ENCODE measurements at places on chromosomes 7 and 10.

GRCh38 chr7:1523208-1523607 is 7.3 kb upstream of the MAFK start:
- no peak for DNase-seq

- DNase-seq = no peak
Observed at GRCh38 chr10:123391275-123392028, 237.2 kb downstream of the BUB3 start.

DNA sequence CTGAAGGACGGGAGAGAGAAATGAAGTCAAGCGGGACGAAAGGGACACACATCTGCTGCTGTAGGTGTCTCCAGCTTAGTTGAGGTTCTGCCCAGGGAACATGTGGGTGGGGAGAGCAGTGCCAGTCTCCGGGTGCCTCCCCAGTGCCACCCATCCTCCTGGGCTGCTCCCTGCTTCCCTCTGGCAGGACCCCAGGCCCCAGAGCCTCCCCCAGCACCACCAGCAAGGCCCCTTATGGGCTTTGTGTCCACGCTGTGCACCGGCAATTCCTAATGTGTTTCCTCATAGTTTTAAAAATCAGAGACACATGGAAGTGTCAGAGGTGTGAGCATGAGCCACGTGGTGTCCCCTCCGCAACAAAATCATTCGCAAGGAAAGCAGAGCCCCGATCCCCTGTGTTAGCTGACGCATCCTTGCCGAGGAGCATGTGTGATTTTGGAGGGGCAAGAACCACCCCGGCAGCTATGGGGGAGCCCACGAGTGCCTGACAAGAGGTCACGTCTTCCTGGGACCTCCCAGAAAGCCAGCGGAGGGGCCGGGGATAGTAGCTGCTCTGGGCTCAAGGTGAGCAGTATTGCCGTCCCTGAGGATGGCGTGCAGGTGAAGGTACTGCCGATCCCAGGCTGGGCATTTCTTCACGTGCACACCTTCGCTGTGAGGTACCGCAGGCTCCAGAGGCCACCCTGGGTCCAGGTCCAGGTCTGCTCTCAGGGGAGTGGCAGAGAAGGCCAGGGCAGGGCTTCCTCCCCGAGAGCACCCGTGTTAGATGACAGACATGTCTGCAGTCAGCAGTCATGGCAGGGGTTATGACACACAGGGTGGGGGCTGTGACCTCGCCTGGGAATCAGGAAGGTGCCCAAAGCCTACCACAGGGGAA is 448.2 kb upstream of the FOXK1 start:
- no peak for DNase-seq

DNA sequence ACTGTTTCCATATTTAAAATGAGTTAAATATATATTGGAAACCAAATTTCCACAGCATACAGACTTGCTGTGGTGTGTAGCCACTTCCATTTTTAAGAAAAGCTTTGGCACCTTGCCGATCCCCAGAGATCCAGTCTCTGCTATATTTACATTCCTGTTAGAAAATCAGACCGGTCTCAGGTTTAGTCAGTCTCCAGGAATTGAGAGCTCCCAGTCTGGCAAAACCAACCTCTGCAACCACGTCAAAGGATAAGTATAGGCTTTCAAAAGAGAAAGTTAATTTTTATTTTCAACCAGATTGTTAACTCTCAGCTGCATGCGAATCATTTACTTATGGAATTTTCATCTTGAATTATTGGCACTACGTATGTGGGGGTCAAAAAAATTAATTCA is 28.2 kb downstream of the PUS7 start:
- peak; percentile 71 for DNase-seq

GRCh38 chr7:131302876-131303707 is 24.6 kb upstream of the MKLN1 start:
- peak; percentile 55 for DNase-seq

DNA sequence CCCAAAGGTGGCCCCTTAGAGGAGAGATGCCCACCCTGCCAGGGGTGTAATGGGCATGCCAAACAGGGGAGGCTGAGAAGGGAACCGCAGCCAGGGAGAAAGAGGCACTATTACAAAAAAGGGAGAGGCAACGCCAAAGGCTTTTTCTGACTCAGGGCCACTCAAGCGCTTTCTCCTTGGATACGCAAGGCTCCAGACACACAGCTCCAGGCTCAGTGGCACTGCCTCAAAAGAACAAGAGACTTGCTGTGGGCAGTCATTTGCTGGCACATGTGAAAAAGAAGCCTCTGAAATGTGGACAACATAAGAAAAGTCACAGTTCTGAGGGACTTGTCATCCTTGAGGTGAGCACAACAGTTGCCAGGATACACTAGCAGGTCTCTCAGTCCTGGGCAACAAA is 128.4 kb downstream of the DGKI start:
- no peak for DNase-seq

GRCh38 chr7:136677471-136678365 is 190.7 kb upstream of the CHRM2 start:
- peak; percentile 58 for DNase-seq

DNA sequence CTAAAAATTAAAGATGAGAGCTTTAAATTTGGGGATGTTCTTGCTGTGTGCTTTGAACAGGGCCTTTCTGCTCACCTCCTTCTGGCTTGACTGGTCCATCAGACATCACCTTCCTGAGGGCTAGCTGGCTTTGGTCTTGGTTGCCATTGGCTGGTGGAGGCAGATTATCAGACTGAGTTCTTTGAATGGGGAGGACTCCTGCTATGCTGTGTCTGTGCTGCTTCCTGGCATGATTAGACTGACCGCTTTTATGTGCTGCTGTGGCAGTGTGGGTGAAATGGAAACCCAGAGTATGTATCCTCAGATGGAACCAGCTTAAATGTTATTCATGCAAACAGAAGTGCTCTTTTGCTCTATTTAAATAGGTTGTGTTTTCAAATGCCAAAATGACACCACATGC is 341.6 kb downstream of the PCLO start:
- DNase-seq = no peak

- DNase-seq = peak; percentile 45
Observed at GRCh38 chr10:107653832-107654287, 489.4 kb upstream of the SORCS1 start.
